ENCODE measurements at places on chromosomes 12 and 14.

GRCh38 chr12:92926549-92926948, 2.5 kb downstream of the EEA1 start:
- DNase-seq: no peak

DNA sequence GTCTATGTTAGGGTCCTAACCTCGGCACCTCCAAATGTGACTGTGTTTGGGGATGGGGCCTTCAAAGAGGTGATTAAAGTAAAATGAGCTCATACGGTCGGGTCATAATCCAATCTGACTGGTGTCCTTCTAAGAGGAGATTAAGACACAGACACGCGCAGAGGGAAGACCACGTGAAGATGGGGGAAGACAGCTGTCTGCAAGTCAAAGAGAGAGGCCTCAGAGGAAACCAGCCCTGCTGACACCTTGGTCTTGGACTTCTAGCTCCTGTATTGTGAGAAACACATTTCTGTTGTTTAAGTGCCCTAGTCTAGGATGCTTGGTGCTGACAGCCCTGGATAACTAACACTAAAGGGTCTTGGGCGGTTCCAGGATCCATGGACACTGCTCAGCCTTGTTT, 109.6 kb downstream of the DICER1 start:
- DNase-seq: no peak

- DNase-seq: no peak
Observed at GRCh38 chr12:97134495-97134894, 227.4 kb downstream of the NEDD1 start.

DNA sequence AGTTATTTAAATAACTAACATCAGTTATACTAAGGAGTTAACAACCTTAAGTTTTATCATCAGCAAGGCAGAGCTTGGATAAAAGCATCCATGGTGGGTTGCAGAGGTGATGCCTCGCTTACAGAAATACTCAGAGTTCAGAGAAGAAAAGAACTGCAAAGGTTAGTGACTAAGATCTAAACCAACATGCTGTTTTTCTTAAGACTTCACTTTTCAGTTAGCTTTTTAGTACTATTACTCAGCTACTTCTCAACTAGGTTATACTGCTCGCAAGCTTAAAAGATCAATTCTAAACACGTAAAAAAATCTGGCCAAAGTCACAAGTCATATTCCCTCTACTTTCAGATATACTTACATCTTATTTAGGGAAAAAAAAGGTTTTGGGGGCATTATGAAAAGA, 2.8 kb downstream of the PPP1CC start:
- DNase-seq: no peak

DNA sequence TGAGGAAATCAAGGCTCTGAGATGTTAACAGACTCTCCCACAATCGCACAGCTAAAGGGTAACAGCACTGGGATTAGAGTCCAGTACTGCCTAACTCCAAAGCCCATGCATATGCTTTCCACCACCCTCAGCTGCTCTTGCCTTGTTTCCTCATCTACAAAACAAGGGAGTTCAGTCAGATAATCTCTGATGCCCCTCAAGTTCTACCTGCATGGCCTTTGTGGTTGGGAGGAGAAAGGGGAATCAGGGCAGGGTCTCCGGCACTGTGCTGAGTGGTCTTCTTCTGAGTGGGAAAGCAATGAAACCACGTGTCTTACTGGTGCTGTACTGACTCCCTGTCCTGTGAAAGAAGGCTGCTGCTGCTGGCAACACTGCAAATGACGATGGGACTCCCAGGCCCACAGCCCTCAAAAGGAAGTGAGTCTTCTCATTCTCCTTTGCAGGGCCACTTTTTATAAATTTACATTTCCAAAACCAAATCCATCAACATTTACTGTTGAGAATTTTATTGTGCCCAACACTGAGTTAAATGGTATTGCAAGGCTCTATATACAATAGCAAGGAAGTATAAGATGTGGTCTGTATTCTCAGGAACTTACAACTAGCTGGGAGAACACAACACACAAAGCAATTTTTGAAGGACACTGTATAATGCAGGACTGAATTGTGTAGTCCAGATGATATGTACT, 19.7 kb upstream of the DUSP16 start:
- no peak for DNase-seq

GRCh38 chr12:120818416-120818815, 85.7 kb downstream of the SPPL3 start:
- DNase-seq: no peak

DNA sequence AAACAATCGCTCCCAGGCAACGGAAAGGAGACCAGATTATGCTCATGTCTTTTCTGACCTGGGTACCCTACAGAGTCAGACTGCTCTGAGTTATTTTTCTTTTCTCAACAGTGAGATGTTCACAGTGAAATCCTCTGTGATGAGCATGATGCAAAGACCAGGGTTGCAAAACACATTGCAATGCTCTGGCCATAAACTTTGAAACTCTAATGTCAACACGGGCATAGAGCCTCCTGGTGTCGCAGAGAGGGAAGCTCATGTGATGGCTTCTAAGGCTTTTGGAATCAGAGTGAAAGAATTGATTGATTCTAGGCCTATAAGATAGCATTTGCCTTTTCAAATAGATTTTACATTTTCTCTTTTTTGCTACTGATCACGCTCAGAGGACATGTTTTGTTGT, 193.4 kb downstream of the RASSF9 start:
- DNase-seq: no peak

Data from CD8-positive, alpha-beta memory T cell (primary cell).